ENCODE measurements at places on chromosomes 2 and 18.

- no peak for DNase-seq
These were observed 156.1 kb downstream of the DYSF start for GRCh38 chr2:71609441-71609840.

DNA sequence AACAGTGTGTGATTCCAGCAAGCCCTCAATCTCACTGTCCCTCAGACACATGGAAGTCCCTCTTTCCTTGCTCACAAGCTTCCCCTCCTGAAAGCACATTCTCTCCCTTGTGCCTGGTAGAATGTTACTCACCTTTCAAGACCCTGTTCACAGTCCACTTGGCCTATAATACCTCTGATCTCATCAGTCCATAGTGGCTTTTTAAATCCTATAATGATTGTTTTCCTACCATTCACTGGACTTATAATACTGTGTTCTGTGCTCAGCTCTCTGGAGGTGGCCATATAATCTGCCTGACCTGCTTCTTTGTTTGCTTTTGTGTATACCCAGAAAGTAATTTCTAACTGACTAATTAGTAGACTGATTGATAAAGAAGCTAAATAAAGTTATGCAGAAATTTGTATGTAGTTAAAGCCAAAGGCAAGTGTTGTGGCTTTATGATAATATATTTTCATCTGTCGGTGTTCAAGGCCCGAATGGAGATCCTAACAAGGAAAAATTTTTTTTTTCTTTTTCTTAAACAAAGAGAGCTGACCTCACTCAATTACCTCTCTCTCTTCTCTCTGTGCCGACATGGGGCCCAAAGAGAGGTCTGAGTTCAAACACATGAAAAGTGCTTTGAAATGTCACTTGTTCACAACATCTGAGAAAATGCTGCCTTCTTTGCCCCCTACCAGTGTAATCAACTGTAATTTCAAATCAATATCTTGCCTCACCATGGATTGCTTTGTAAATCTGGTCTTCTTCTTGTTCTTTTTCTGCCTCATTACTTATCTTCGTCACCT, 1033.0 kb upstream of the PIK3C3 start:
- no peak for DNase-seq

DNA sequence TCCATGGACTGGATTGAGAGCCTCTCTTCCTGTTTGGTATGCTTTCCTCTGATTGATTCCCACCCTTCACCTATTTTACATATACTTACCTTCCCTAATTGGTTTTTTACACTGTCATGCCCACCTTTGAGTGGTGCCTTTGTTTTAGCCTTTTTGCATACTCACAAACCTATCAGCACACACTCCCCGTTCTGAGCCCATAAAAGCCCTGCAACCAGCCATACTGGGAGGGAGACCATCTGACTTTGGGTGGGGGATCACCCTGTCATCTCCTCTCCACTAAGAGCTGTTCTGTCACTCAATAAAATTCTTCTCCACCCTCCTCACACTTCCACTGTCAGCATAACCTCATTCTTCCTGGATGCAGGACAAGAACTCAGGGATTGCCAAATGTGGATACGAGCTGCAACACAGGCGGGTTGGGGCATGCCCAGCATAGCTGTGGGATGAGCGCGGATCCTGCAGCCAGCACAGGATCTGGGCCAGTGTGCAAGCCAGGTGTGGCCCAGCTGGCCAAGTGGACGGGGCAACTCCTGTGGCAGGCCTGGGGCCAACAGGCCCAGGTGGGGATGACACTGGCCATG, 9.4 kb upstream of the MOB1A start:
- no peak for DNase-seq

- no peak for DNase-seq
These were observed 17.7 kb upstream of the ACTR3 start for GRCh38 chr2:113872201-113872600.

DNA sequence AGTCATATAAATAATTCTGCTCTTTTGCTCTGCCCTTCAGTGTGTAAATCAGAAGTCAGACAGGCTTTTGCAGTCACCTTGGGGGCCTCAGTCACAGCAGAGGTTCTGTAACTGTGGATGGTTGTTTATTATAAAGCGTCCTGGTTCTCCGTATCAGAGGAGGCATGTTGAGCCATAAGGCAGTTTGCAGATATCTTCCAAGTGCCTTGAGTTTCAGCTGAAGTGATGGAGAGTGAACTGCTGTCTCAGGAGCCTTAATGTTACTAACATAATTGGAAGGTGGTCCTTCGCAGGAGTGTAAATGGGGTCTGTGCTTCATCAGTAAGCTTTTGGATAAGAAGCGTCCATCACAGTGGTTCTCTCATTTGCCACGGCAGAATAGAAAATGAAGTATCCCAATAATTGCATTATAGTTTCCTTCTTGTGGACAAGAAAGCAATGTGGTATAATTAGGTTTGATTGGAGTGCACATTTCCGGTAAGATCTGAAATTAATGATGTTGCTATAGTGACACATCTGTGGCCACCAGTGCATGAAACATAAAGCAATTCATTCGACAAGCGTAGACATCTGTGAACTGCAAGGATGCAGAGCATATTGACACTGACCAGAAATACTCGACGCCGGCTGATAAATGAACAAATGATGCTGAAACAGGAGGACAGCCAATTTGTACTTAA, 112.5 kb upstream of the NFATC1 start:
- no peak for DNase-seq

- DNase-seq = no peak
These were observed 159.8 kb upstream of the PIEZO2 start for GRCh38 chr18:11309172-11309571.

GRCh38 chr2:172082105-172082943, 3.0 kb upstream of the DLX1 start:
- DNase-seq = no peak

DNA sequence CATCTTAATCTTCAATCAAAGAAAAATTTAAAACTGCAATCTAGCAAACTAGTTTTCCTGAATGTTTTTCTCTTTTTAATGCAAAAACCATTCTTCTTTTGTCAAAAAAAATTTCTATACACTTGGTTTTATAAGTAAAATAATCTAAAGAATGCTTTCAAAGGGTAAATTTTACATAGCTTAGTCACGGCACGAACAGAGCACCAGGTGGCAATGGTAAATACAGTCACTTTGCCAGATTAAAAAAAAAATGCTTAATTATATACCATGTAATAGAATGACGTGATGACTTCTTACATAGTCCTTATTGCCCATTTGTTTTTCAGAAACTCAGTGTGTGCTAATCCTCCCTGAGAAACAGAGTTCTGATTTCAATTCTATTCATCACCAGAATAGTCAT, 10.4 kb downstream of the FEZ2 start:
- no peak for DNase-seq

DNA sequence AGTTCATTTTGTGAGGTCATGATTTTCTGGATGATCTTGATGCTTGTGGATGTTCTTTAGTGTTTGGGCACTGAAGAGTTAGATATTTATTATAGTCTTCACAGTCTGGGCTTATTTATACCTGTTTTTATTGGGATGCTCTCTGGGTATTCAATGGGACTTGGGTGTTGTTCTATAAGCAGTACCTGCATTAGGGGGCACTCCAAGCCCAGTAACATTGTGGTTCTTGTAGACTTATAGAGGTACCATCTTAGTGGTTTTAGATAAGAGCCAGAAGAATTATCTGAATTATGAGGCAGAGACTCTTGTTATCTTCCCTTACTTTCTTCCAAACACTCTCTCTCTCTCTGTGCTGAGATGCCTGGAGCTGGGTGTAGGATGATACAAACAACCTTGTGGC, 470.0 kb downstream of the PIK3C3 start:
- no peak for DNase-seq

GRCh38 chr2:12543978-12544558, 172.7 kb upstream of the TRIB2 start:
- no peak for DNase-seq

DNA sequence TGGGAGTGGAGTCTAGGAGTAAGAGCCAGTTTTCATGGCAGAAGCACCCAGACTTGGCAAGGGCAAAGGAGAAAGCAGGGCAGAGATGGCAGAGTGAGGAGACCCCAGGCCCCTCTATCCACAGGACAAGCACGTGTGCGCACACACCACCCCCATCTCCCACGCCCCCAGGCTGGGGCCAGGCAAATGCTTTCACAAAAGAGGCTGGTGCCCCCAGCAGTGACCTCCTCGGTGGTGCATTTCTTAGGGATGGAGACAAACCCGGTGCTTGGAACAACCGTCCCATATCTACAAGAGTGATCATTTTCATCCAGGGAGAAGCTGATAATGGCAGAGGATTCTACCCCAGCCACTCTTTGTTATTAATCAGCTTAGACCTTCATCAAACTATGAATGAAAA, 62.0 kb downstream of the KCNF1 start:
- DNase-seq = no peak

DNA sequence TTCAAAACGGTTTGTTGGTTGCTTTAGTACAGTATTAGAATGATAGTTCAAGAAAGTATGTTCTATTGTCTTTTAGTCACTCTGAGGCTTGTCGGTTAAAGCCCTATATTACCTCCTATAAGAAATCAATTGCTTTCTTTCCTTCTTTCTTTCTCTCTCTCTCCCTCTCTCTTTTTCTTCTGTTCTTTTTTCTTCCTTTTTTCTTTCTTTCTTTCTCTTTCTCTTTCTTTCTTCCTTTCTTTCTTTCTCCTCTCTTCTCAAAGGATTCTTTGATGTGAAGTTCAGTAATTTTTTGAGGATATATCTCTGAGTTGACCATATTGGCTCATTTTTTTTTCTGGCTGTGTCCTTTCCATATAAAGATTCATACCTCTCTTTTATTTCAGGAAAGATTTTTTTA, 249.4 kb downstream of the SRBD1 start:
- DNase-seq = no peak

DNA sequence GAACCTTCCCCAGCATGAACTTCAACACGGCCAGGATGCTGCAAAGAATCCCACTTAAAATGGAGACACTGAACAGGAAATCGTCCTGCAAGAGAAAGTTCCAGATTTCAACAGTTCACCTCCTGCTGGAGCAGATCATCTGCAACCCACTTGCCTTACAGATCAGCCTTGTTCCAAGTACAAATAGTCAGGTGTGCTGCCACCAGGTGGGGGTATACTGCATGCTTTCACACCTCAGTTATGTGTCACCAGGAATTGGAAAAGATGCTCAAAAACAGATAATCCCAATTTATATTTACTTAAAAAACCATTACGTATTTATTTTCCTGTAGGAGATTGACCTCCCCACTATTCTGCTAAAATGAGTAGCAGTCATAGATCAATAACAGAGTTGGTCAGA, 212.3 kb downstream of the MGAT5 start:
- DNase-seq = no peak

- no peak for DNase-seq
These were observed 25.4 kb upstream of the DTNB start for GRCh38 chr2:25698752-25699151.

DNA sequence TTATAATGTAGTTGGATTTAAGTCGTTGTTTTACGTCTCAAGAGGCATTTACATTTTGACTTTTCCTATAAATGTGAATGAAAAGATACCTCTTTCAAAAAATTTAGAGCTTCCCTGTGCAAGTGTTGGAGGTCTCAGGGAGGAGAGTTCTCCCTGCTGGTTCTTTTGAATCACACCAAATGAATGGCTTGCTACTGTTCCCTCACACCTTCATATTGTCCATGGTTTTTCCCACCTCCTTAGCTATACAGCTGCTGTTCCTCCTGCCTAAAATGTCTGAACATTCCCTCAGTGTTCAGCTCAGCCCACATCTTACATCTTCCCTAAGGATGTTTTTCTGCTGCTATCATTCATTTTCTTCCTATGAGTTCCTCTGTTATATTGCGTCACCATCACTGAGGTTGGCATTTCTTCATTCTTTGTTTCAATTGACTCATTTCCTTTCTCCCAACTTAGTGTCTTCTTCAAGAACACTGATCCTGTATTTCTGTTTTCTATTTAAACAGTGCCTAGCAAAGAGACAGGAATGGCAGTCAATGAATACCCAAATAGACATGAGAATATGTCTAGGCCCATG, 46.0 kb downstream of the COX7A2L start:
- DNase-seq = no peak

- DNase-seq = no peak
These were observed 252.1 kb upstream of the TANK start for GRCh38 chr2:160908157-160908556.

DNA sequence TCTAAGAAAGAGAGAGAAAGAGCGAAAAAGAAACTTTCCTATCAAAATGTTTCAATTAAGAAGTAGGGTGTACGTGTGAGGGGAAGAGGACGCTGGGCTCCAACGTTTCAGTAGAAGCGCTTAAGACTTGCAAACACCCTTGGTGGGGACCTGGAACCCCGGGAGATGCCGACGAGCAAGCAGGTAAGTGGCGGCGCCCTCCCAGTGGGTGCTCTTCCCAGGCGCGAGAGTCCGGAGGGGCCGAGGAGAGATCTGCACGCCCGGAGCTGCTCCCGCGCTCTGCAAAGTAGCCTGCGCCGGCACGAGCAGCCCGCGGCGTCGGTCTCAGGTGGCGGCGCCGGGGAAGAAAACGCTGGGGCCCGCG, 678 bp upstream of the OTX1 start:
- DNase-seq = no peak

GRCh38 chr2:222353993-222354392, 55.2 kb upstream of the PAX3 start:
- no peak for DNase-seq

DNA sequence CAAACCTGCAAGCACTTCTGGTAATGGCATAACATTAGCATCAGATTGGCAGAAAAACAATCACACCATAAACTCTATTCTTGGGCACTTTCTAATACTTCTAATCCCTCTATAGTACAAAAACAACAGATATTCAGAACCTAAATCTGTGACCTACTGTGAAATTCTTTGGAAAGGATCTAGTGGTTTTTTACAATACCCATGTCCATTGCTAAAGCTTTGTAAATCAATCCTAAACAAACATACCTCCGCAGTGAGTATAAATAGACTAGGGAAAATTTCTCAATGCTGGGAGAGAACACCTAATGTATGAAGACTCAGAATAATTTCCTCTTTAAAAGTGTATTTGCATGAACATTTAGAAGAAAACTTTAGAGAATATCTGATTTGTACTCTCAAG, 1098.5 kb upstream of the DDX18 start:
- DNase-seq = no peak

DNA sequence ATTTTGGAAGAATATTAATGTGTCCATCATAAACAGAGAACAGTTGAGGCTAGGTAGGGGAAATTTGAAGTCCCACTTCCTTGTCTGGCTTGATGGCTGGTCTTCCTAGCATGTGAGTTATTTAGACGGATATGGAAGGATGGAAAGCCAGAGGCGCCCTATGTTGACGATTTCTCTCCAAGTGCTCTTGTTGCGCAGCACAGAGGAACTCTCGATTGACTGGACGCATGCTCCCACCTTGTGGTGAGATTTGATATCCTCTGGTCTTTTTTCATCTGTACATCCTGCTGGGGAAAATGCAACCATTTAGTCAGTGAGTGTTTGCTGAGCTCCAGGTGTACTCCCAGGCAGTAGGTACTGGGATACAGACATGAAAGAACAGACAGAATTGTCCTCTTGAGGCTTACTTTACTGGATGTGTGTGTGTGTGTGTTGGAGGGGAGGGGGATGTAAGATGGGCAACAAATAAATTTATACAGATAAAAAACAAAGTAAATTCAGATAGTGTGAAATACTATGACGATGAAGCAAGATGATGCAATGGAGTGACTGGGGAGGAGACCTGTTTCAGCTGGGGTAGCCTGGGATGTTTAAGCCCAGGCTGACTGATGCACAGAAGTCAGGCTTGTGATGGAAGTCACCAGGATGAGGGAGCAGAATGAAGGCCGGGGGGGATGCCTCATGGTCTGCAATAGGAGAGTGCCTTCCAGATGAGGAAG, 137.2 kb downstream of the TRIM43 start:
- DNase-seq = no peak

- no peak for DNase-seq
These were observed 58.2 kb downstream of the MYO1B start for GRCh38 chr2:191303140-191304005.

- DNase-seq = no peak
These were observed 195.7 kb upstream of the ID2 start for GRCh38 chr2:8486141-8486540.

- DNase-seq = no peak
These were observed 112.5 kb upstream of the GPC1 start for GRCh38 chr2:240322991-240323390.

Measured in esophagus squamous epithelium (tissue), 5 donors.